ENCODE measurements at places on chromosomes 5 and 9.

- no peak for DNase-seq
Measured at GRCh38 chr9:95635986-95636671, 119.4 kb upstream of the PTCH1 start.

- DNase-seq: no peak
Measured at GRCh38 chr5:78504704-78505677, 143.6 kb downstream of the LHFPL2 start.

DNA sequence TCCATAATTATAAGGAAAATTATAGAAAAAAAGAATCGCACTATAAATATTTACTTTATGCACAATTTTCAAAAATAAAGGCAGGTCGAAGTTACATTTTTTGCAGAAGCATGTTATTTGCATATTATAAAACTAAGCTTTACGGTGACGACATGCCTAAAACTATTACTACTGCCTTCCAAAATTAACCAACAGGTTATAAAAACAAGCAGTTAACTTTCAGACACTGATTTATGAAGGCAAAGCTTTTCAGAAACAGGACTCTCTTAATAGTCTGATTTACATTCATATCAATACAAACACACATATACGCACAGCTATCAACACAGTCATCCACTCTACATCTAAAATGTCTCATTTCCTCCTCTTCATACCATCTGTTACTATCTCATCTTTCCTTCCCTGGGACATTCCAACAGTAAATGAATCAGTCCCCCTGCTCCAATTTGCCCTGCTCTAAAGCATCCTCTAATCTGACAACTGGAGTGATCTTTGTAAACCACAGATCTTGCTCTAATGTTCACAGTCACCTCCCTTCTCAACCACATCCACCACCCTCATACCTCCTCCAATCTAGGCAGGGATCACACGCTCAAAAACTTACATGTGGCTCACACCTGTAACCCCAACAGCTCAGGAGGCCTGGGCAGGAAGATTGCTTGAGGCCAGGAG lies 21.6 kb downstream of the FBXW11 start:
- DNase-seq: no peak

DNA sequence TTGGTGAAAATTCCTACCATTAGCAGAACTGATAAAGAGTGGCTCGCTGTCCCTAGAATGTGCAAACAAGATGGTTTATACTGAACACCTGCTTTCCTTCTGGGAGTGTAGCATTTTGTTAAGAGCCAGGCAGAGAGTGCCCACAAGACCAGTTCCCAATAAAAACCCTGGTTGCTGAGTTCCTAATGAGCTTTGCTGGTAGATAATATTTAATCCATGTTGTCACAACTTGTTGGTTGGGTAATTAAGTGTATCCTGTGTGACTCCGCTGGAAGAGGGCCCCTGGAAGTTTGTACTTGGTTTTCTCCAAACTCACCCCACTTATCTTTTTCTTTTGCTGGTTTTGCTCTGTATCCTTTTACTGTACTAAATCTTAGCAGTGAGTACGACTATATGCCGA lies 39.5 kb upstream of the GOLGA1 start:
- DNase-seq: no peak

GRCh38 chr5:56415356-56415765 lies 182.2 kb upstream of the ANKRD55 start:
- no peak for DNase-seq

All from NCI-H774 (cell line).